ENCODE measurements at places on chromosomes 16 and 17. TPM values are rescaled to one million over a fixed set of nuclear protein-coding genes. Genes with fewer than 3 reads are reported as not detected.

DNA sequence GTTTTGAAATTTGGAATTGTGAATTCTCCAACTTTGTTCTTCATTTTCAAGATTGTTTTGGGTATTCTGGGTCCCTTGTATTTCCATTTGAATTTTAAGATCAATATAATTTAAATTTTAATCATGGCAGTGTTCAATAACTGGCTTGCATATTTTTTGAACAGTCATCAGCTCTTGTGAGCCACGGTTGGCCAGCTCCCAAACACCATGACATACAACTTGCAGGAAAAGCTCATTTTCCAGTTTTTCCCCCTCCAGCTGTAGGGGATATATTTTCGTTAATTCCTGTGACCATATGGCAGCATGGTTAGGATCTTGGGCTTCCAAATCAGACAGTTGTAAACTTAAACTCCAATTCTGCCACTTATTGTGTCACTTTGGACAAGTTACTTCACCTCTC is 690.1 kb downstream of the WWOX start:
- DNase-seq, result no peak

DNA sequence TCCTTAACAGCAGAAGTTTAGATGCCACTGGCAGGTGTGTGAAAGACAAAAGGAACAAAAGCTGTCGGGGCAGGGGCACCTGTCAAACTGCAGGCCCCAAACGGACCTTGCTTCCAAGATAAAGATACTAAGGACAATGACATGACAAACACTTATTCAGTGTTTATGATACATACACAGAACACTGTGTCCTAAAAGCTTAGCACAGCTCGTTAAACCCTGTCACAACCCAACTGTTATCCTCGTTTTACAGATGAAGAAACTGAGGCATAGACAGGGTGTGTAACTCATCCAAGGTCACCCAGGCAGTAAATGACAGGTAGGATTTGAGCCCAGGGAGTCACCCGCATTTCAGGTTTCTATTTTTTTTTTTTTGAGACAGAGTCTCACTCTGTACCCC is 9.6 kb downstream of the SDK2 start:
- no peak for DNase-seq

GRCh38 chr17:48175692-48176470 is 68.3 kb downstream of the SNX11 start:
- DNase-seq, result no peak

DNA sequence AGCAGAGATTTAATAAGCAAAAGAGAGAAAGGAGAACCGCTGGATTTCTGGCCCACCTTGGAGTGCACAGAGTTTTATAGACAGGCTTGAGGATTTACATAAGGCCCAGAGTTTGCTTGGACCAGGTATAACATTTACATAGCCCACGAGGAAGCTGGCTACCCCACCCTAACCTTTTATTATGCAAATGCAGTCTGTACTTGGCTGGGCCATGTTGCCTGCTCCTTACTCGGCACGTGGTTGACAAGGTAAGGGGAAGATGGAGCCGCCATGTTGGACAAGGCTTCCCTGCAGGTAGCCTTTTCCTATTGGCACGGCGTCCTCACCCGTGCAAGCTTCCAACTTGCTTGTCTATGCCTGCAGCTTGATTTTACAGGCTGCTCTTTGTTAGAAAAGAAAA is 35.2 kb upstream of the HS3ST3A1 start:
- DNase-seq, result no peak

GRAP gene
- 9.7 TPM for total RNA-seq

OR2C1 gene
- total RNA-seq, result not detected

GRCh38 chr17:3879186-3879585 is 13.7 kb downstream of the CAMKK1 start:
- DNase-seq, result no peak

GRCh38 chr17:74816905-74817620 is 40.9 kb upstream of the NAT9 start:
- no peak for DNase-seq

DNA sequence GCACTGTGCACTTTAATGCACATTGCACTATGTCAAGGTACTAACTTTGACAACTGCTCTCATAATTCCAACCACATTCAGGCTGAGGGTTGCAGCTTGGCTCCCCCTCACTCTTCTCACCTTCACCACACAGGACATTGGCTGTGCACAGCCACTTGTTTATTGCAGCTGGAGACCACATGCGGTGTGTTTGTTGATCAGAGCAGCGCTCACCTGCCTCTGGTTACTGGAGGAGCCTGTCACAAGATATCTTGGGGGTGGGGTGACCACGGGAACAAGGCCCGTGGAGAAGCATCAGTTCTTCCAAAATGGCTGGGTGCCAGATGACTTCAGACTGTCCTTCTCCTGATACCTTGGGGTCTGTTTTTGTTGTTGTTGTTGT is 10.6 kb upstream of the CCL5 start:
- peak; percentile 96 for DNase-seq

DNA sequence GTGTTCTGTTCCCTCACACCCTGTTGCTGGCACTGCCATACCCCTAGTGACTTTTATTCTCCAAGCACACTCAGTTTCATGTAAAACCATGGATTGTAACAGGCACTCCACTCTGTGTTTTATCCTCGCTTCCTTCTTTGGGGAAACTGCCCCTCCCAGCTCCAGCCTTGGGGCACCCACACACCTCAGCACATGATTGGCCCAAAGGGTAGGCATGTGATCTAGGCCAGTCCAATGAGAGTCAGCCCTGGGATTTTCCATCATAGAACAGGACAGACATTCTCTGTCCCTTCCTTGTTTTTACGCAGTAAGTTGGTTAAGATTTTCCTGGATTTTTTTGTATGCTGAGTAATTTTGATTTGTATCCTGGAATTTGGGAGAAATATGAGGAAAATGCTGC is 115.4 kb downstream of the C16orf95 start:
- no peak for DNase-seq
